Left forelimb (tissue), 1 donor: ENCODE measurements at places on chromosomes 7 and 10.

GRCh38 chr7:98107313-98107721 is 655 bp downstream of the LMTK2 start:
- DNase-seq = no peak

DNA sequence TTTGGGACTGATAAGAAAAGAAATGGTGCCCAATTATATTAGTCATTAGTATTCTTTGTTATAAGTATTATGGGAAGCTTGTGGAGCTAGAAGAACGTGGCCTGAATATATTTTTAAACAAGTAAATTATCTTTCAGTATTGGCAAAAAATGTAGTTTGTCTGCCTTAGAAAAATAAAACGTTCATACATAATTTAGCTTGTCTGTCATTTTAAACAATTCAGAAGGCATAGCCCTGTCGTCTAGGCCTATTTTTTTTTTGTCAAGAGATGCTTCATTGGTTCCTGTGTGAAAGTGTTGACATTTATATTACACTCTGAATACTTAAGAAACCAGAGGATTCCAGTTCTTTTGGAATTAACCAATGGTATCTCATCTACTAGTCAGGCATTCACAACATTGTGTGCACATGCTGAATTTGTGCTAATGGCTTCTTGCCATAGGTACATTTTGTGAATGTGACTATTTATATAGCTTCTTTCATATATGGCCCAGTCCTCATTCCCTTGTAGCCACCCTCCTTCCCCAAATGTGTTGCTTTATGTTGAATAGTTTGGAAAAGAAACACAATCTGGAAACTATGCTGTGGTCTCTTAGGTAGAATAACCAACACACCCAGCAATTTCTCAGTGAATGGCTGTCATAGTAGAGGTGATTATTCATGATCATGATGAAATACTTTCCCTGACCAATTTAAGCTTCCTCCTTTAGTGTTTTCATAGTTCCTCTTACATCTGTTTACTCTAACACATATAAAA is 435.8 kb downstream of the EXOC4 start:
- DNase-seq = no peak

- DNase-seq = no peak
Measured at GRCh38 chr10:104059364-104059763, 26.3 kb downstream of the COL17A1 start.

GRCh38 chr7:88401009-88401623 is 94.4 kb upstream of the STEAP4 start:
- no peak for DNase-seq

GRCh38 chr10:114477285-114477684 is 73.0 kb upstream of the AFAP1L2 start:
- DNase-seq = no peak

DNA sequence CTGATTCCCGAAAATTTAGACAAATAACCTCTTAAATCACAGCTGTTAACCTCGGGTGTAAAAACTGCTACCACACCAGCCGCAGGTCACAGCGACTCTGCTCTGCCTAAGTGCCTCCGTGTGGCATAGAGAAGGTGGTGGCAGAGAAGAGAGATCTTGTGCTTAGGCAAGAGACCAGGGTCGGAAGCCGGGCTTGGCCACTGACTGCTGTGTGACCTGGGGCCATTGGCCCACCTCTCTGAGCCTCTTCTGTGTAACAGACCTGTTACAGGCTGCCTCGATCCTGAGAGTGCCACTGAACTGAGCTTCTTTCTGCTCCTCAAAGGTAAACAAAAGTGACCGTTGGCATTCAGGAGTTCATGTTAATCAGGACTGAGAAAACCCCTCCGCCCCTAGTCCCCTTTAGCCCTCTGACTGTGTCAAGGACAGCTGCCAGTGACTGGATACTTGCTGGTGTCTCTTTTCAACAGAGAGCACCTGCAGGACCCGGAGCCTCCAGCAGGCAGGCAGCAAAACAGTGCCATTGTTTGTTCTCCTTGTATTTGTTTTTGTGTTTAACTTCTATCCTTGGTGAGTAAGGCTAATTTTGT is 36.5 kb downstream of the ZMIZ1 start:
- DNase-seq = no peak

DNA sequence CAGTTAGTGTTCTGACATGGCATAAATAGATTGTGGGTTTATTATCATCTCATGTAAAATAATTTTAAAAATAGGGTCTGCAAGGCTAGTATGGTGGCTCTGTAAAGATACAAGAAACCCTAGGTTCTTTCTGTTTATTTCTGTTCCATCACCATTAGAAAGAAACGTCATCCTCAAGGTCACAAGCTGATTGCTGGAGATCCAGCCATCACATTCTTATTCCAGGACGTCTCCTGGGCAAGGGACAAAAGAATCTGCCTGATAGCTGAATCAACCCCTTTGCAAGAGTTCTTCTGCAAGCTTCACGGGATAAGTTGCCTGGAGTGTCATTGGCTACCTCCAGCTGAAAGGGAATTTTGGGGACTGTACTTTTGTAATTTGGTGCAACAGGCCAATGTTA is 184.4 kb downstream of the CAMK1D start:
- DNase-seq = no peak

GRCh38 chr10:75030371-75030770 is 81.1 kb upstream of the SAMD8 start:
- DNase-seq = no peak

DNA sequence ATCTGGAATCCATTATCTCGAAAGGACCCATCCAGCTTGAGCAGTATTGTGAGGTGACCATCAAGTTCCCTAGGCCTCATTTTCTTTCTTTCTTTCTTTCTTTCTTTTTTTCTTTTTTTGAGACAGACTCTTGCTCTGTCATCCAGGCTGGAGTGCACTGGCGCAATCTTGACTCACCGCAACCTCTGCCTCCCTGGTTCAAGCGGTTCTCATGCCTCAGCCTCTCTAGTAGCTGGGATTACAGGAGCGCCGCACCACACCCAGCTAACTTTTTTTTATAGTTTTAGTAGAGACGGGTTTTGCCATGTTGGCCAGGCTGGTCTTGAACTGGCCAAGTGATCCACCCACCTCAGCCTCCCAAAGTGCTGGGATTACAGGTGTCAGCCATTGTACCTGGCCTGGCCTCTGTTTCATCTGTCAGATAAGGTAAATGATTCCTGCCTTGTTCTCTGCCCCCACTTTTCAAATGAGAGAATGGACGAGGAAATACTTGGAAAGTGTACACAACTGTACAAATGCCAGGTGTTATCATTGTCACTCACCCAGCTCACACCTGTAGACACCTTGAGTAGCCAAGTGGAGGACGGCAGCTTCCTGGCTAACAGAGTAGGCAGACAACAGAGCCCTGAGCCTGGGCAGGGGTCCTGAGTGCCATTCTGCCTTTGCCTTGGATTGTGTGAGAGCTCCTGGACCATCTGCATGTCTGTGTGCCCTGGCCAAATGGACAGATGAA is 54.1 kb downstream of the HK1 start:
- no peak for DNase-seq

DNA sequence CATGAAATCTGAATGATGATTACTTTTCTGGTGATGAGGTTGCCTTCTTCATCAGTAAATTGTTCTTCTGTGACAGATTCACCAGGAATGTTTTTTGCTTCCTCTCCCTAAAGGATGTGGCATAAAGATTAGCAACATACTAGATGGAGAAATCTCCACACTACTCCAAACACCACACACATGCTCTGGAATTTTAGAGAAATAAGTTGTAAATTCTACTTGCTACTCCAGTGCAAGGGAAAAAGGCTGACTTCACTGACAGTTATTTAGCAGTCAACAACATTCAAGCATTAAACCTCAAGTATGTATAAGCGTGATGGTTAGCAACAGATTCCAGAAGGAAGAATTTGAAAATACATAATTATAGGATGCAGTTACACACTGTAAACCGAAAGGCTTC is 137.9 kb upstream of the CCDC6 start:
- DNase-seq = no peak

DNA sequence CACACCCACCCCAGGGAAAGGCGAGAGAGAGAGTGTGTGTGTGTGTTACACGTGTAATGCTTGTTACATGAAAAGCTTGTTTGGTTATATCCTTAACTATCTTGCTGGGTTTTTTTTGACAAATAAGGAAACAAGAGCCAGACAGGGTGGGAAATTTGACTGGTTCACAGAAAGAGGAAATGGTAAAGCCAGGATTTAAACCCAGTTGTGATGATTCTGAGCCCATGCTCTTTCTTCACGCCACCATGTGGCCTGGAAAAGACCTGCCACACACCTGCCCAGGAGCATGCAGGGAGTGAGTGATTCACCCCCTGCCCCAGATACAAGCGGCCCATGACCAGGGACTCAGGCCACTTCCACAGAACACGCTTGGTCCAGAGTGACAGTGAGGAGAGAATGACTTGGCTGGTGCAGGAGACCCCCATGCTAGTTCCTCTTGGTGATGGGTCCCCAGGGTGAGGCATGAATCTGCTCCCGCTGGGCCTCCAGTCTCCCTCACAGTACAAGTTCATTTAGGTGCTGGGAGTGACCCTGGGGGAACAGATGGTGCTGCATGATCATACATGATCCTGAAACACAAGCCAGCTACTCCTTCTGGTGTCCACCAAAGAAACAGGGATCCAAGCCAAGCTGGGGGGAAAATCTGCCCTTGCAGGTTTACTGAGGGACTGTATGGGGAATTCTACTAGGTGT is 21.0 kb upstream of the EIF5AL1 start:
- DNase-seq = no peak

DNA sequence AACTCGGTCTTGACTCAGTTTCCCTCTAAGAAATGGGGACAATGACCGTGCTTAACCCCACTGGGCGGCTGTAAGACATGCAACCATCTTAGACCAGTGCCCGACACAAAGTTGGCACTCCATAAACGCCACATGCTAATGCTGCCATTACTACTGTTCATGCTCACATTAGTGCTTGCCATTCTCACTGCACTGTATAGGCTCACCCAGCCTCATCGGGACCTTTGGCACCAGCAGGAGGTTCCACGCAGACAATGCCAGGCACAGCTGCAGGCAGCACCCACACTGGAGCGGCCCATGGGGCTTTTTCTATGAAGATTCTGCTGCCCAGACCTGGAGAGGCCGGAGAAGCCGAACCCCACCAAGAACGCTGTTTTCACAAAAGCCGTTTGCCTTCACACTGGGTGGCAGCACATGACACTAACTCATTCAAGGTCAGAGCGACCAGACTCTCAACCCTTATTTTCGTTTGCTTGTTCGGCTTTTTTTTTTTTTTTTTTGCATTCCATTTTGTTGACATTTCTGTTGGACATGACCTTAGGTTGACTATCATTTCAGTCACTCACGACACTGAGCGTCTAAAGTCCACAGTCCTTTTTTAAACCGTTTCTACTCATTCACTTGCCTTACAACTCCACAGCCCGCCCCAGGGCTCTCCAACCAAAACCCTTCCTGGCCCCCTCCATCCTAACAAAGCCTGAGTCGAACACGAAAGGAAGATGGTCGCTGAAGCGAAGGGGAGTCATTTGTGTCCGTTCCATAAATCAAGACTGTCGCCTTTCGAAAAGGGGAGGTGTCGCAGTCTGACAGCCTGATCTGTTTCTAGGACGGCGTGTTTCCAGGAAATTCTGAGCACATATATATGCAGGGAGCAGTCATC is 124.4 kb upstream of the RNF32 start:
- DNase-seq = no peak

DNA sequence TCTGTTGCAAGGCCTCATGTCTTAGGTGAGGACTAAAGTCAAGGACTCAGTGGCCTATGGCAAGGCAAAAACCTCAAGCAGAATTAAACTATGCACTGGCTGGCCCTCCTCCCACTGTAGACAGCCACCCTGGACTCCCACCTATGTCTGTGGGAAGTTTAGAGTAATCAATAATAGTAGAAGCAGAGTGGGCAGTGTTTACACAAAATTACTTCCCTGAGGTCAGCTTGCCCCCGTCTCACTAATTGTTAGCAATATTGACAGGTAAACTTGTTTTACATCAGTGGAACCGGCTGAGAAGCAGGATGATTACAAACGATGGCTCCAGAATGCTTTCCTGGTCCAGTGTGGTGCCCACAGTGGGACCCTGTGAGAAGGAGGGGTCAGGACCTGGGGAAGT is 27.9 kb upstream of the NPFFR1 start:
- no peak for DNase-seq

DNA sequence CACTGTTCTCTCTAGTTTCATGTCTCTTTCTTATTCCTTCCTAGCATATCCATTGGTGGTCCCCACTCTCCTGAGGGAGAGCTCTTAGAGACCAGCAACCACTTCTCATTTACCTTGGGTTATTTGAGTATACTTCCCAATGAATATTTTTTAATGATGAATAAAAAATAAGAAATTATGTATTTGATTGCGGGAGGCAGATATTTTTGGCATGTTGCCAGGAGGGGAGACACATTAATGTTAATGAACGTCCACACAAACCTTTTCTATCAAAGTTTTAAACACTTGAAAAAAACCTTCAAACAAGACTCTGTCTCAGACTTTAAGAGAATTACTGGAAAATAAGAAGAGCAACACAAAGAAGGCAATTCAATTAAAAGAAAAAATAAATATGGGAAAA is 260.6 kb upstream of the MAGI2 start:
- DNase-seq = no peak

- no peak for DNase-seq
Measured at GRCh38 chr7:143487566-143487965, 9.9 kb downstream of the TAS2R41 start.

GRCh38 chr7:21641546-21641945 is 98.7 kb downstream of the DNAH11 start:
- DNase-seq = no peak

GRCh38 chr10:72275351-72276012 is 1.8 kb downstream of the DDIT4 start:
- DNase-seq = no peak

DNA sequence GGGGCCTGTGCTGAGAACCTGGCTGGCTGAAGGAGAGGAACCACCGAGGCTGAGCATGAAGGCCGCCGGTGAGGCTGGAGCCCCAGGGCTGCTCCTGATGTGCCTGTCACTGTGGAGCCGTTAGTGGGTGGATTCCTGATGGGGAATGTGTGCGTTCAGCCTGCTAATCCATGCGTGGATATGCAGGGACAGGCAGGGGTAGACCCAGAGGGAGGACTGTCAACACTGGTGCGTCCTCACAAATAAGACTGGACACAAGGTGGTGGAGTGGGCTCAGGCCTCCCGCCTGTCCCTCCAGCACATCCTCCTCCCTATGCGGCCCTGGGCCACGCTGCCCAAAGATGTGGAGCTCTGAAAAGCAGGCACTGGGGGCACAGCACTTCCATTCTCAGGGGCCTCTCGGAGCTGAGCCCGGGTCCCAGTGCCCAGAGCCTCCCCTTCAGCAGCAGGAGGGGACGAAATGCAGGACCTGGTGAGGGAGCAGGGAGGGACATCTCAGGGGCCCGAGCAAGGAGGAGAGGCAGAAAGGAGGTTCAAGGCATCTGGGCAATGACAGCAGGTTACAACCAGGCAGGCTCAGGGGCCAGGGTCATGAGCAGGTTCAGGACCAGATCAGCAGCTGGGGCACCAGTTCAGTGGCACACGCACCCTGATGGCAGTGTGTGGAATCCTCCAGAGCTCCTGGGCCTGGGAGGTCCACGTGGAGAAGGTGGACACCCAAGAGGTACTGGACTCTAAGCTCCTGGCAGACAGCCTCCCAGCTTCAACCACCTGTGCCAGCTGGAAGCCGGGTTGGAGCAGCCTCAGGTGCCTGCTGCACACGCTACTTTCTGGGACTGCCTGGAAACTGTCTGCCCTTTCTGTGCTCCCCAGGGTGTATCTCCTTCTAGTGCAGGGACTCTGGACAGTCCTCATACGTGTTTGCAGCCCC is 33.5 kb upstream of the ANTXRL start:
- no peak for DNase-seq

- DNase-seq = no peak
Measured at GRCh38 chr7:92156990-92157389, 22.0 kb downstream of the LRRD1 start.
